ENCODE measurements at places on chromosomes 2 and 18.

GRCh38 chr2:75800456-75800855 is 89.7 kb upstream of the GCFC2 start:
- no peak for DNase-seq

- DNase-seq = no peak
These were observed 117.7 kb upstream of the RAB6C start for GRCh38 chr2:129861666-129862288.

- no peak for DNase-seq
These were observed 498.0 kb downstream of the CCDC85A start for GRCh38 chr2:56681659-56682396.

DNA sequence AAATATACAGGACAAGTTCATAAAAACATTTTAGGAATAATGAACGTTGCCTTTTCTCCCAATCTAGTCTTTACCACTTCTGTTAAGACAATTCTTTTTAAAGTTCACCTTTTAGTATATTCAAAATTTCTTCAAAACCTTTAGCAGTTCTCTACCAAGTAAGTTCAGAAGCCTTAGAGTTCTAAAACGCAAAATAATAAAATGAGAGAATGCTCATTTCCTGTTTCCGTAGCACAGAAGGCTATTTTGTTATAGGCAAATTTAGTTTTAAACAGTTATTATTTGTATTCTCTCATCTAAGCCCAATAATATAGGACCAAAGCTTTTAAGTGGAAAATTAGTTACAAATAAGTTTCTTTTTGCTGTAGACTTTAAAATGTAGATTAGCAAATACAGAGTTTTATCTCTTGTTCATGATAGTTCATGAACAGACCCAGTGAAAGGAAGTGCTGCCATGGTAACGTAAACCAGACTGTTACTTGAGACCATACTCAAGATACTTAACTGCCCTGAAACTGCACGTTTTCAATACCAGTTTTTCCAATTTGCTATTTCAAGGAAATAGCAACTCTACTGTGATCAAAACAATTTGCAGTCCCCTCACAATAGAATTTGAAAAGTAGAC is 173.1 kb upstream of the STON1 start:
- no peak for DNase-seq

All from stimulated activated CD4-positive, alpha-beta T cell treated with anti-CD3 and anti-CD28 coated beads, Interleukin-1b, Interleukin-23, amount 100 ng/mL, for 24 hours (primary cell).